ENCODE measurements at places on chromosomes 7 and 10.

DNA sequence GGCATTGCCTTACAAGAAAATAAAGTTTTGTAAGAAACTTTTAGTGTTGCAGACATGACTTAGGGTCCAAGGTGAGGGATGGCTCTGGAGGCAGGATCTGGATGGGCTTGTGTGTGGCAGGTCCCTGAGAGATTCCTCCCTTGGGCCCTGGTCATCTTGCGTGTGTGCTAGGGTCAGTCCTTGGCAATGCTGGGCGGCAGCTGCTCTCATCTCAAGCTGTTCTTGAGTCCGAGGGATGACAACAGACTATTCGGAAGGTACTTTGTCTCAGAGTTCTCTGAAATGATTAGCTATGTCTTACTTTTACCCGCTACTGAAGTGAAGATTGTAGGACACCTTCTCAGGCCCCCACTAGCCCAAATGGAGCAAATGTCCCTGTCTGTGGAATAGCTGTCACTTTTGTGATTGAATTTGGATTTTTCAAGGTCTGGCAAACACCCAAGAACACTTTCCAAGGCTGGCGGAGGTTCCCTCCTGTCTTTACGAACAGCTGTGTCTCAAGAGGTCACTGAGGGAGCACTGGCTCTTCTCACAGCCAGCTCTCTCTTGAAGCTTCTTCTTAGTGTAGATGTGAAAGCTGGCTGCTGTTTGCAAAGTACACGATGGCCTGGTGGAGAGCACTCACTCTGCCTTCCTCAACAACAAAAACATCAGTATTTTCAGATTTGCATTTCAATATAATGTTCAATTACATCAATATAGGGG lies 253.6 kb downstream of the STK31 start:
- DNase-seq, result no peak

- DNase-seq, result peak; percentile 60
Observed at GRCh38 chr10:124719213-124719851, 24.8 kb downstream of the FAM53B start.

GRCh38 chr10:80945264-80945880 lies 407.7 kb downstream of the SH2D4B start:
- no peak for DNase-seq

GRCh38 chr10:69101451-69102095 lies 13.7 kb downstream of the SRGN start:
- no peak for DNase-seq

- DNase-seq, result no peak
Observed at GRCh38 chr7:155455776-155456737, 1.9 kb upstream of the EN2 start.

- no peak for DNase-seq
Observed at GRCh38 chr7:110442381-110442837, 648.5 kb upstream of the LRRN3 start.

Measured in left ventricle myocardium inferior (tissue), 1 donor.